Head of caudate nucleus (tissue), 42 donors: ENCODE measurements at places on chromosomes 11 and 22.

- DNase-seq: no peak
These were observed 1.6 kb upstream of the FGF19 start for GRCh38 chr11:69705351-69705811.

- DNase-seq: no peak
These were observed 2.8 kb downstream of the SLC25A1 start for GRCh38 chr22:19175602-19176174.

DNA sequence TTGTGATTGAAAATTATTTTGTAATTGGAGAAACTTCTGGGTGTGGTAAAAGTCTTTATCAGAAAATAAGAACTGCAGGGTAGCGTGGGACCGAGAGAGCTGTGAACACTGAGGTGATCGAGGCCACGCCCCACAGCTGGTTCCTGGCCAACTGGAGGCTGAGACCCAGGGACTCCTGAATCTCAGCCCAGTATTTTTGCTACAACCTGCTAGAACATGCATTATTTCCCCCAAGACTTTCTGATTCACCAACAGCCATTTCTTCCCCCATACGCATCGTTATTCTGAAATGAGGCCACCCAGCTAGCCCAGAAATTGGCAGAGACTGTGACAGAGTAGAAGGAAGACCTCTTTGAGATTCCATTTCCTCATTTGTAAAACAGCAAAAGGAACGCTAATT lies 3.4 kb upstream of the FGF19 start:
- DNase-seq: no peak

- DNase-seq: peak; percentile 70
These were observed at the start of gene RASGRP2 for GRCh38 chr11:64743591-64744543. RASGRP2 (minus strand) TSS chr11:64744142; CDS start chr11:64742866, 1,276 bp downstream.

DNA sequence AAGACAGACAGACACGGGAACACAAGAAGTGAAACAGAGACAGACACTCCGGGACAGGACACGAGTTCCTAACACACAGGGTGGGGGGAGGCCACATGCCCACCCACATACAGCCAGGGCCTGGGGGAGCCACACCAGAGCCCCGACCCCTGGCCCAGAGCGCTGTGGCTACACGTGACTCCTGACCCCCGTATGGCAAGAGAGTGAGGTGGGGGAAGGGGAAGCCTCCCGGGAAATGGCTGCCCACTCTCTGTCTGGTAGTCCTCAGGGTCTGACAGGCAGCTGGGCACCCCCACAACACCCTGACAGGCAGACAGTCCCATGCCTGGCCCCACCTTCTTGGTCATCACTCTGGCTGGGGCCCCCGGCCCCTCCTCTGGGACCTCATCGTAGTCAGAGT lies 38.6 kb upstream of the PDE2A start:
- no peak for DNase-seq

GRCh38 chr11:100515087-100515486 lies 172.0 kb upstream of the ARHGAP42 start:
- no peak for DNase-seq

- peak; percentile 66 for DNase-seq
These were observed 22.1 kb downstream of the RNF141 start for GRCh38 chr11:10518891-10519290.

- no peak for DNase-seq
These were observed 740.5 kb upstream of the API5 start for GRCh38 chr11:42571131-42571877.

- DNase-seq: no peak
These were observed 314.6 kb downstream of the BLID start for GRCh38 chr11:121801394-121801748.

GRCh38 chr22:49829044-49829853 lies 1.6 kb upstream of the BRD1 start:
- no peak for DNase-seq

GRCh38 chr11:9138612-9139579 lies 47.5 kb upstream of the SCUBE2 start:
- DNase-seq: no peak

- no peak for DNase-seq
These were observed 41.0 kb upstream of the CTSC start for GRCh38 chr11:88378422-88379066.

DNA sequence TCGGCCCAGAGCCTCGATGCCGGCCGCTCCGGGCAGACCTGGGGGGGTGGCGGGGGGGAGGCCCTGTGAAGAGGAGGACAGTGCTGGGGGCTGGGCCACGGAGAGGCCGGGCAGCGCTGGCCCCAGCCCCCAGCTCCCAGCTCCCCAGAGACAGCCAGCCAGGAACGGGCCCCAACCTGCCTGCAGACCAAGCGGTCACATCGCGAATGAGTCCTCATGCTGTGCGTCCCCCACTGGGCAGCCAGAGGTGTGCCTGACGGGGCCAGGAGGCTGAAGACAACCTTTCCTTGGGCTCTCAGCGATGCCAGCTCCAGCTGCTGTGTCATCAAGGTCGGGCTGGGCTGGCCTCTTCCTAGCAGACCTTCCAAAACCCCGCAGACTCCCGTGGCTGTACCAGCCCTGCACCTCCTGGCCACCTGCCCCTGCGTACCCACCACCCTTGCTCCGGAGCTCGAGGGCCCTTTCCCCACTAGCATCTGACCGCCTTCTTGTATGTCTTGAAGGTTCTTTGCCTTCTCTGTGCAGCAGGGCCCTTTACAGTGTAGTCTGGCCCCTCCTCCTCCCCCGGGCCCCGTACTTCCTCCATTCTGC lies 88.4 kb downstream of the CDKN1C start:
- DNase-seq: peak; percentile 1

GRCh38 chr22:21977814-21978213 lies 4.8 kb downstream of the TOP3B start:
- DNase-seq: no peak

DNA sequence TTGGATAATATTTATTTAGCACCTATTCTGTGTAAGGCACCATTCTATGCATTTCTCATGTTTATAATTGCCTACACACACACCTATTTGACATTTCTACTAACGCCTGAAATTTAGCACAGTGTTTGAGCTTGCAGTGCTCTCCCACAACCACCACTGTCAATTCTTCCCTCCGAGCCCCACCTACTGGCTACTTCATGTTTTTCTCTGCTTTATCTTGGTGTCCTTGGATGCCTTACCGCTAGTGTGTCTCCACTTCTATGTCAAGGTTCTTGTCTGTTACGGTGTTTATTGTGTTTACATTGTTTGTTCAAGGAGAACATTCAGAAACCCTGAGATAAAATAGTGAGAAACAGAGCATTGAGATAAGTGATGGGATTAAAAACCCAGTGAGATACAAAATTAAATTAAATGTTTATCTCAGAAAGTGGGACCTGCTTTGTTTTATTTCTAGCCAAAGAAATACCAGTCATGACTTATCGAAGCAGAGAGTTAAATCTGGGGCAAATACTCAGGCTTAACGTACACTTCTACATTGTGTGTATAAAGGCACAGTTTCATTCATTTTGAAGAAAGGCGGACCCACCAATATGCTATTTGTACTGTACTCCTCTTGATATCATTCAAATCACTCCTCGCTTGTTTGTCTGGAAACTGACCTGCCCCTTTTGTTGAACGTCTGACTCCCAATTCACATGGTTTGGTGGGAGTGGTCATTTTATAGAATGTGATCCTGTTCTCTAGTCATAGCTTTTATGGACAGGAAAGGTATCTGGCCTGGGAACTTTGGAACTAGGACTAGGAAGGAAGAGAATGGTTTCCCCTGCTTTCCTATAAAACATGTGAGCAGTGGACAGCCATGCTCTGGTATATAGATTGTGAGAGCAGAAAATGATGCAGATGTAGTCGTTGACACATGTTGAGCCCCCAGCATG lies 39.2 kb upstream of the SLC36A4 start:
- DNase-seq: peak; percentile 28

DNA sequence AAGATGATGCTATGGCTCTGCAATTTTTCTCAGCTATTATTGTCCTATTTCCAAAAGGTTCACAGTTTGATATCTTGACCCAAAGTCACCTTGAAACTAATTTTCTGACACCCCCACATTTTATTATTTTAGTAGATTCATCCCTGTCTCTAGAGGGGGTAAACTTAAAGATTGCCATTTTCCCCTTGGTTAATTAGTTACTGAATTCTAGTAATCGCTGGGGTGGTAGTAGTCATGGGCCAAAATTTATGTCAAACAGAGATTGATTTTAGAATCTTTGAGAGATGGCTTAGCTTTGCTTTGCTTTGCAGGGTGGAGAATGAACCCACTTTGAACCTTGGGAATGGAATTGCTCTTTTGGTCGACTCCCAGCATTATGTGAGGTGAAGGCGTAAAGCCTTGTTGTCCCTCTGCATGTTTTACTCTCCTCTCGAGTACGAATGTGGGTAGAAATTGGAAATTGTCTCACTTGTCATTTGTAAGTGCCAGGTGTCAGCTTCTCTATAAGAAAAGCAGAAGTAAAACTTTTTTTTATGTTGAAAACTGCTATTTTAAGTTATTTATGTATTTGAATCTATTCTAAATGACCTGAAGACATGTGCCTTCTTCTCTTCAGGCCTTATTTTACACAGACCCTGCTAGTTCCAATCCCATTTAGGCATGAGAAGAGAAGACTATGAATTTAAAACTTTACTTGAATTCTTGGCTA lies 42.4 kb upstream of the RCE1 start:
- DNase-seq: no peak

- DNase-seq: no peak
These were observed 199.2 kb downstream of the MN1 start for GRCh38 chr22:27602390-27602789.

DNA sequence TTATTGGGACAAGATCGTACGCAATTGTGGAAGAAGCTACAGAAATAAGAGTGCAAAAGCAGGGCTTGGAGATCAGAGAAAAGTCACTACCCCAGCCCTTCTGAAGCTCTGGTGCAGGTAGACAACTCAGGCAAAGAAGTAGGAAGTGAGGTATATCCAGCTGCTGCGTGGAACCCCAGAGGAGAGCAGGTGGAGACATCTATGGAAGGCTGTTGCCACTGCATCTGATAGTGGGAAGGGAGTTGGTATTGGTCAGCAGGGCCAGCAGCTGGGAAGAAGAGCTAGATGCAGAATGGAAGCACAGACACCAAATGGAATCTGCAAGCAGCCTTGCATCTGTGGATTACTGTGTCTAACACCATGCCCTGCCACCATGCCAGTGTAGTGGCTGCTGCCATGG lies 165.1 kb downstream of the WNT11 start:
- DNase-seq: no peak

- no peak for DNase-seq
These were observed 21.3 kb downstream of the PHF21A start for GRCh38 chr11:46099963-46100316.

DNA sequence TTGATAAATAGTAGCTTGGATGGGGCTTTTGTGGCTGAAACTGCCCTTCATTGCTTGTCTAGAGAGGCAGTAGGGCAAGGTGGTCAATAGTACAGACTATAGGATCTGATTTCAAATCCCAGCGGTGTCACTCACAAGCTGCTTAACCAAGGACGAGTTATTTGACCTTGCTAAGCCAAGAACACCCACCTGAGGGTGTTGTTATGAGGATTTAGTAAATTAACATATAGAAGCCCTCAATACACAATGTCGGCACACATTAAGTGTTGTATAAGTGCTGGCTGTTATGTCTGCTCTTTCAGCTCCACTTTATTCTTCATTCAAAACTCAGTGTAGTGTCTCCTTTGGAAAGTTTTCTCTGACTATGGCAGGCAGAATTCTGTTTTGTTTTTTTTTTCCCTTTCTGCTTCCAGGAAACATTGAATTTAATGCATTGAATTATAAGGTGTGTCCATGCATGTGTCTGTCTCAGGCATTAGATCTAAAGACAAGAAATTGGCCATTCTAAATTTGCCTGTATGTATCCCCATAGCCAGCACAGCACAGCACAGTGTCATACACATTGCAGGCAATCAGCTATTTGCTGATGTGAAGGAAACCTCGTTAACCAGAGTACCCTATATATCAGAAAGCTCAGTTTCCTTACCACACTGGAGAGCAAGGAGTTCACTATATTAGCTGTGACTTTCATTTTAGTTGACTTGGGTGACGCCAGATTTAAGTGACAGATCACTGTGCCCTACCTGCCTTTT lies 212.1 kb downstream of the NELL1 start:
- no peak for DNase-seq

GRCh38 chr11:46450846-46451477 lies 59.4 kb upstream of the CHRM4 start:
- DNase-seq: no peak

- no peak for DNase-seq
These were observed 40.3 kb upstream of the E2F8 start for GRCh38 chr11:19281041-19281440.

- no peak for DNase-seq
These were observed 31.5 kb downstream of the SHISA8 start for GRCh38 chr22:41883400-41883799.

DNA sequence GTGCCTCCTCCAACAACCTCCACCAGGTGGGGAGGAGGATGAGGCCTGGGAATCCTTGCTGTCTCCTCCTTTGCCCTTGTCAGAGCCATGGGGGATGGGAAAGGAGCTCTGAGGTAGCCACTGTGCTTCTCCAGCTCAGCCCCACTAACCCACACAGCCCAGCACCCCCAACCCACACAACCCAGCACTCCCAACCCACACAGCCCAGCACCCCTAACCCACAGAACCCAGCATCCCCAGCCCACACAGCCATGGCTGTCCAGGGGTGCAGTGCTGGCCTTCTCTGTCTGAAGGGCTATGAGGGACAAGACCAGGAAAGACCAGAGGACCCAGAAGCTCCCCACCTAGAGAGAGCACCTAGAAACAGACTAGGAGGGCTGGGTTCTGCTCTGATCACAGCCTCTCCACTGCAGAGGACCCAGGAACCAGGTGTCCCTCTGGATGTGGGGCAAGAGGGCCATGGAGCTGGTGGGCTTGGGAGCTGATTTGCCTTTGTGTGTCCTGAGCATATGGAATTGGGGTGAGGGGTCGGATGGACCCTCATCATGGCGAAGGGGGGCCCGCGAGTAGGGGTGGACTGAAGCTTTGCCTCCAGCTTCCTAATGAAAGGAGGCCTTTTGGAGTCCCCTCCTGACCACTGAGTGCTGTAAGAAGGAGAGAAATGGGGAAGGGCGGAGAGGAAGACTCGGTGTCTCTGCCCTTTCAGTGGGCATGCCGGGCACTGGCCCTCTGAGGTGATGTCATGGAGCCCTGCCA lies 117.6 kb upstream of the THY1 start:
- peak; percentile 3 for DNase-seq

GRCh38 chr11:43758927-43759326 lies 78.4 kb downstream of the HSD17B12 start:
- DNase-seq: no peak

- DNase-seq: no peak
These were observed 5.4 kb downstream of the TRABD start for GRCh38 chr22:50190941-50191741.

GRCh38 chr11:89490981-89491690 lies at the start of gene NOX4:
NOX4 (minus strand) TSS chr11:89491375; CDS start chr11:89491246, 129 bp downstream.
- peak; percentile 74 for DNase-seq

DNA sequence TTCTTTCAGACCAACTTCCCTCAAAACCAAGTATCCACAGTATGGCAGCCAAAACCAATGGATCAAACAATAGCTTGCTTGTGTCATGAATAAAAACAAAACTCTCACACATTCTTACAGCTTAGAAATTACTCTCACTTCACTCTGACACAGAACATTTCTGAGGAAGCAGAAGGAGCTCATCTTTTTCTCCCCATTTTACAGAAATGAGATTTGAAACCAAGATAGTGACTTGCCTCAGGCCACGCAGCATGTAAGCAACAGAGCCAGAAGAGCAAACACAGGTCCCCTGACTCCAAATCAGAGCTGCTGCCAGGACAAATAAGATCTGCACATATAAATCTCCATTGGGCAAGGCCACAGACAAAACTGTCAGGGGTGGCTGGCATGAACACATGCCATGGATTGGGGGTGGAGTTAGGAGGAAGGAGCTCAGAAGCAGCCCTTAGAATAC lies 64.8 kb downstream of the RAB30 start:
- DNase-seq: no peak

GRCh38 chr11:83760932-83761331 lies 474.8 kb upstream of the CCDC90B start:
- DNase-seq: no peak

GRCh38 chr11:2471048-2471803 lies 26.4 kb downstream of the KCNQ1 start:
- no peak for DNase-seq
